ENCODE measurements at places on chromosomes 5 and 9.

DNA sequence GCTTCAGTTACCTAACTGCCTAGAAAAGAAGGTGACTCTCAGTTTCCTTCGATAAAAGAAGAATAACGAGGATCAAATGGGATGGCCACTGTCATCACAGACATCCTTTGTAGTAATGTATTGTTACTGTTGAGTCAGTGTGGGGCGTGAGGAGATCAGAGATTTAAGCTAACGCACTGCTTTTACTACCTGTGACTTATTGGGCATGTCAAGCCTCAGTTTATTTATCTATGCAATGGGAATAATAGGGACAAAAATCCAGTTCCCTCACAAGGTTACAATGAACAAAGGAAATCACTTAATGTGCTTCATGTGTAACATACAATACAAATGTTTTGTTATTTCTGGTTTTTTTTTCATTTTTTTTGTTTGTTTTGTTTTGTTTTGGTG is 255 bp upstream of the TRPM6 start:
- no peak overlapping the region for H3K4me3 ChIP-seq
- H3K36me3 ChIP-seq, result no peaks in the 10 kb centered on the region
- H3K4me1 ChIP-seq, result peaks cover 14% of the 10 kb centered on the region
- DNase-seq, result no peak

GRCh38 chr5:81397176-81397575 is 3.2 kb upstream of the ACOT12 start:
- no peak overlapping the region for H3K4me3 ChIP-seq
- H3K36me3 ChIP-seq, result no peaks in the 10 kb centered on the region
- peaks cover 18% of the 10 kb centered on the region for H3K4me1 ChIP-seq
- H3K27me3 ChIP-seq, result peaks cover 30% of the 10 kb centered on the region
- H3K27ac ChIP-seq, result no peak overlapping the region

GRCh38 chr5:17831279-17831678 is 197.0 kb downstream of the TAF11L14 start:
- no peaks in the 10 kb centered on the region for H3K27me3 ChIP-seq
- H3K4me1 ChIP-seq, result no peaks in the 10 kb centered on the region
- no peak for DNase-seq
- H3K36me3 ChIP-seq, result no peaks in the 10 kb centered on the region
- no peak overlapping the region for H3K4me3 ChIP-seq

GRCh38 chr5:176796411-176796810 is 13.9 kb upstream of the UNC5A start:
- no peak overlapping the region for H3K4me3 ChIP-seq
- no peak for DNase-seq
- H3K36me3 ChIP-seq, result no peaks in the 10 kb centered on the region
- H3K27ac ChIP-seq, result no peak overlapping the region
- H3K27me3 ChIP-seq, result peaks cover 36% of the 10 kb centered on the region

DNA sequence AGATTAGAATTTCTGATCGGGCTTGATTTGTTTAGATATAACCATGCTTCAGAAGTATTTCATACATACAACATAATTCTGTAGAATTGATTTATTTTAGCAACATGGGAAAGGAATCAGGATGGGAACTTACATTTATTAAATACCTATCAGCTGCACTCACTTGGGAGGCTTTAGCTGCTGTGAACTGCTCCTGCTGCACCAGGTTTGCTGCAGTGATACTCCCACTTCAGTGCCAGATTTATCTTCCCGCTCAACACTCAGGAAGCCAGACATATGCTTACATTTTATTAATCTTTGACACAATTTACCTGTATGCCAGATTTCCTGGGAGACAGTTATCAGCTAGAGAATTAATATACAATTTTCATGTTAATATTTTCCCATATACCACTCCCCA is 64.0 kb upstream of the PLCXD3 start:
- no peaks in the 10 kb centered on the region for H3K27me3 ChIP-seq
- H3K4me3 ChIP-seq, result no peak overlapping the region
- DNase-seq, result no peak
- H3K27ac ChIP-seq, result no peak overlapping the region

DNA sequence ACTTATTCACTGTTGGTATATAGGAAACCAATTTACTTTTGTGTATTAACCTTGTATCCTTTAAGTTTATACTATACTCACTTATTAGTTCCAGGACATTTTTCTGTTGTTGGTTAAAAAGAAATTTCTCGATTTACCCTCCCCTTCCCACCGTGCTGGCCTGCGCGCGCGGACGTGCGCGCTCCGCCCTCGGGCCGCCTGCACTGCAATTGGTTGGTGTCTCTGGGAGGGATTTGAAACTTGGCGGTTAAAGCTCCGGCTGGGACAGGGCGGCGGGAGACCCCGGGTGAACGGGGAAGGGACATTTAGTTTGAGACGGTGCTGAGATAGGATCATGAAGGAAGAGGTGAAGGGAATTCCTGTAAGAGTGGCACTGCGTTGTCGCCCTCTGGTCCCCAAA is at the start of gene KIF4B:
Gene KIF4B, plus strand, starts transcription at position 230 of the 400 bp plus-strand sequence. Its CDS starts 105 bp downstream, at position 335.
- H3K36me3 ChIP-seq, result no peaks in the 10 kb centered on the region
- peaks cover 11% of the 10 kb centered on the region for H3K27me3 ChIP-seq
- no peak within 1 kb of the TSS for H3K4me3 ChIP-seq
- DNase-seq, result no peak

DNA sequence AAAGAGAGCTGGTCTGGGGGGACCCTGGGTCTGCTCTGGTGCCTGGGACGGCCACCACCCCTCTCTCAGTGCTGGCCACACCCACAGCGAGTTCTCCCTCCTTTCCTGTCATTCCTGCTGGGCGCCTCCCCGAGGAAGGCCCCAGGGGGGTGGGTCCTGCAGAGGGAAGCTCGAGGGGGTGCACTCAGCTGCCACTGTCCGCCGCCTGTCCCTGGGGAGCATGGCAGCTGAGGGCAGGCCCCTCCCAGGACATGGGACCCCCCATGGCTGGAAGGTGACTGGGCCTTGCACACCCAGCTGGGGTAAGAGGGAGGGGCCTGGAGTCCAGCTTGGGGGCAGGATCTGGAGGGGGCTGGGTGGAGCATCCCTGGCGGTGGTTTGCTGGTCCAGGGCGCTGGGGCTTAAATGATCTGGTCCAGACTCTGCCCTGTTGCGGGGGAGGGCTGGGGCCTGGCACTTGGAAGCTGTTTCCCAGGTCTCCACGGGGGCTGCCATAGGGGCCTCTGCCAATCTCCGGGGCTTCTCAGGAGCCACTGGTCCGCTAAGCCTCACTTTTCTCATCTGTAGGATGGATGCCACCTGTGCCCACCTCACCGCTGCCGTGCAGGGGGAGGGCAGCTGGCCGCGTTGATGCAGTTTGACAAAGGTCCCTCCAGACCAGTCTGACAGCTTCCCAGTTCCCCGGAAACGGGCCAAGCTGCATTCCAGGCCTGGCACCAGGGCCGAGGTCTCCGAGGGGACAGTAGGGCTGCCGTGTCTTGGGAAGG is 6.0 kb upstream of the SLC2A6 start:
- H3K36me3 ChIP-seq, result no peaks in the 10 kb centered on the region
- H3K27me3 ChIP-seq, result peaks cover 1% of the 10 kb centered on the region
- peaks cover 7% of the 10 kb centered on the region for H3K4me1 ChIP-seq
- H3K4me3 ChIP-seq, result no peak overlapping the region
- H3K27ac ChIP-seq, result no peak overlapping the region
- DNase-seq, result no peak

GRCh38 chr5:149497357-149497756 is 53.9 kb downstream of the CSNK1A1 start:
- no peak for DNase-seq
- H3K36me3 ChIP-seq, result peaks cover 67% of the 10 kb centered on the region
- H3K4me1 ChIP-seq, result peaks cover 2% of the 10 kb centered on the region
- H3K4me3 ChIP-seq, result no peak overlapping the region
- H3K27ac ChIP-seq, result no peak overlapping the region

DNA sequence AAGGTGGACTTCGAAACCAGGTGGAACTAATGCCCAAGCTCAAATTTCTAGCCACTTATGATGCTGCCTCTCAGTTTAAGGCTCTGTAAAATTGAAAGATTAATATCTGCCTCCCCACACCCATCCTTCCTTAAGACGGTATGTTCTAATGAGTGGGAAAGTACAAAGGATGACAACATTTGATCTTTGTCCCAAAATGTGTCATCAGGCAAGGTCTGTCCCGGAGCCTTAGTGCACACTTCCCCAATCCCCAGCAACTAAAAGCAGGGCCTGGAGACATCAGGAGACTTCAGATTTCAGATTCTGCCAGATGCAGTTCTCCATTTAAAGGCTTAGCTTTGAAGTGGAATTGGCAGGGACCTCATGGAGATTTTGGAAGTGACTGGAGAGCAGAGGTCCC is 316.5 kb downstream of the ASTN2 start:
- no peak overlapping the region for H3K27ac ChIP-seq
- no peak for DNase-seq

GRCh38 chr5:14868771-14869170 is 2.8 kb downstream of the ANKH start:
- no peak overlapping the region for H3K4me3 ChIP-seq
- H3K36me3 ChIP-seq, result no peaks in the 10 kb centered on the region
- H3K27ac ChIP-seq, result no peak overlapping the region
- no peak for DNase-seq

- H3K27ac ChIP-seq, result no peak overlapping the region
- no peaks in the 10 kb centered on the region for H3K4me1 ChIP-seq
- peaks cover 5% of the 10 kb centered on the region for H3K27me3 ChIP-seq
- H3K36me3 ChIP-seq, result no peaks in the 10 kb centered on the region
- DNase-seq, result no peak
- no peak overlapping the region for H3K4me3 ChIP-seq
Observed at GRCh38 chr5:179317411-179318220, 27.6 kb downstream of the ADAMTS2 start.

Data from activated B cell treated with CpG ODN at 0.5 μM for 24 hours (primary cell).